Cortex of kidney (tissue), 1 donor: ENCODE measurements at places on chromosomes 16 and 17.

DNA sequence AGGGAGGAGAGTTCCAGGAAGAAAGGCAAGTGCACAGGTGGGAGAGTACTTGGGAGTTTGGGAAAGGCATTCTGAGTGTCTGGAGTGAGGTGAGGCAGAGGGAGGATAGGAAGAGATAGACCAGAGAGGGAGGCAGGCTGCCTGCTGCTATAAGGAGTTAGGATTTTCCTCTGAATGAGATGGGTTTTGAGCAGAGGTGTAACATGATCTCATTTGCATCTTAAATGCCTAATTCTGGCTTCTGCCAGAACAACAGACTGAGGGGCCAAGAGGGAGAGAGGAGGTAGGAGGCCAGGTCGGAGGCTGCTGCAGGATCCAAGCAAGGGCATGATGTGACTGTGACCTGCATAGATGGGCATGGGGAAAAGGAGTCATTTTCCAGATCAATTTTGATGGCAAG is 31.5 kb upstream of the IRX6 start:
- no peak for DNase-seq

- no peak for DNase-seq
These were observed 4.0 kb downstream of the AMFR start for GRCh38 chr16:56421313-56421712.

DNA sequence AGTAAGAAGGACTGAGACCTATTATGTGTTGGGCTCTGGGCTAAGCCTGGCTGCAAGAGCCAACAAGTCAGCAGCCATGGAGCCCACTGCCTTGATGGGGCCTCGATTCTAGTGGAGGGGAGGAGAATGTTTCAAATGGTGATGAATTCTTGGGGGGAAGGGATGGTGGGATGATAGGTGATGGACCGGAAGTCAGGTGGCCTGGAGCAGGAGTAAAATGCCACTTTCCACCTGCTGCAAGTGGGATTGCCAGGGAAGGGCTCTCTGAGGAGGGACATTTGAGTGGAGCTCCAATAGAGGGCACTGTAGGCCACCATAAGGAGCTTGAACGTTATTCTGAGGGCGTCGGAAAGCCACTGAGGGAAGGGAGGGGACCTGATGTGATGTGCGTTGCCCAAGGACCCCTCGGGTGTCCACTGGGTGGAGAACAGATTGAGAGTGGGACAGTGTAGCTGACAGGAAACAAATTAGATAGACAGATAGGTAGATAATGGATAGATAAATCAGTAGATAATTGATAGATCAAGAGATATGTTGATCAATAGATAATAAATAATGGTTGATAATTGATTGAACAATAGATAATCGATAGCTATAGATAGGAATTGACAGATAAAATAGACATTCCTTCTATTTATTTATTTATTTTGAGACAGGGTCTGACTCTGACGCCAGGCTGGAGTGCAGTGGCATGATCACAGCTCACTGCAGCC is 18.2 kb upstream of the NXPH3 start:
- no peak for DNase-seq

GRCh38 chr17:78408476-78409050 is 30.1 kb downstream of the PGS1 start:
- DNase-seq, result no peak

DNA sequence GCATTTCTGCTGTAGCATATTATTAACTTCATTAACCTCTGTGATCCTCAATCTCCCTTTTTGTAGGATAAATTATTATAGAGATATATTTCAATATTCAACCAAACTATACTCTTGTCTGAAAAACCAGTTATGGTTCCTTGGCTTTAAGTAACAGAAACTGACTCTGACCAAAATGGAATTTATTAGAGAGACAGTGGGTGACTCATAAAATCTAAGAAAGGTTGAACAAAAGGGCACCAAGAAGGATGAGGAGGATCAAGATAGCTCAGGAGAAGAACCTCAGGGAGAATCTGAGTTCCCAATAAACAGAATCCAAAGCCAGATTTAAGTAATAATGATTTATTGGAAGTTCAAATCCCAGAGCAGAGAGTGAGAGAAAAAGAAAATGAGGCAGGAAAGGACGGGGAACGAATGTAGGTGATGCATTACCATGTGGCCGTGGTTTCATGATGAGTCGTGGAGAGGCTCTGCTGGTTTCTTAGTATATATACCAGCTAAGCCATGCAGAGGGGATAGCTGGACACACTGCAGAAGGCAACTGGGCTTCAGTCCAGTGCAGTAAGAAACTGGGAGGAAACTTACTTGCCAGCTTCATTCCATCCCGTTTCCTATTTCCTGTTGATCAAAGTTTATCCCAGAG is 151.5 kb upstream of the GOT2 start:
- DNase-seq, result no peak

GRCh38 chr16:79069121-79069520 is 531.4 kb downstream of the MAF start:
- no peak for DNase-seq

GRCh38 chr16:55542459-55543082 is 23.9 kb upstream of the CAPNS2 start:
- DNase-seq, result no peak

DNA sequence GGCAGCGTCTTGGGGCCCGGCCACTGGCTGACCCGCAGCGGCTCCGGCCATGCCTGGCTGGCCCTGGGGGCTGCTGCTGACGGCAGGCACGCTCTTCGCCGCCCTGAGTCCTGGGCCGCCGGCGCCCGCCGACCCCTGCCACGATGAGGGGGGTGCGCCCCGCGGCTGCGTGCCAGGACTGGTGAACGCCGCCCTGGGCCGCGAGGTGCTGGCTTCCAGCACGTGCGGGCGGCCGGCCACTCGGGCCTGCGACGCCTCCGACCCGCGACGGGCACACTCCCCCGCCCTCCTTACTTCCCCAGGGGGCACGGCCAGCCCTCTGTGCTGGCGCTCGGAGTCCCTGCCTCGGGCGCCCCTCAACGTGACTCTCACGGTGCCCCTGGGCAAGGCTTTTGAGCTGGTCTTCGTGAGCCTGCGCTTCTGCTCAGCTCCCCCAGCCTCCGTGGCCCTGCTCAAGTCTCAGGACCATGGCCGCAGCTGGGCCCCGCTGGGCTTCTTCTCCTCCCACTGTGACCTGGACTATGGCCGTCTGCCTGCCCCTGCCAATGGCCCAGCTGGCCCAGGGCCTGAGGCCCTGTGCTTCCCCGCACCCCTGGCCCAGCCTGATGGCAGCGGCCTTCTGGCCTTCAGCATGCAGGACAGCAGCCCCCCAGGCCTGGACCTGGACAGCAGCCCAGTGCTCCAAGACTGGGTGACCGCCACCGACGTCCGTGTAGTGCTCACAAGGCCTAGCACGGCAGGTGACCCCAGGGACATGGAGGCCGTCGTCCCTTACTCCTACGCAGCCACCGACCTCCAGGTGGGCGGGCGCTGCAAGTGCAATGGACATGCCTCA is 773 bp downstream of the NTN3 start:
- DNase-seq, result no peak

- DNase-seq, result no peak
These were observed 108.2 kb downstream of the N4BP1 start for GRCh38 chr16:48501516-48502377.

DNA sequence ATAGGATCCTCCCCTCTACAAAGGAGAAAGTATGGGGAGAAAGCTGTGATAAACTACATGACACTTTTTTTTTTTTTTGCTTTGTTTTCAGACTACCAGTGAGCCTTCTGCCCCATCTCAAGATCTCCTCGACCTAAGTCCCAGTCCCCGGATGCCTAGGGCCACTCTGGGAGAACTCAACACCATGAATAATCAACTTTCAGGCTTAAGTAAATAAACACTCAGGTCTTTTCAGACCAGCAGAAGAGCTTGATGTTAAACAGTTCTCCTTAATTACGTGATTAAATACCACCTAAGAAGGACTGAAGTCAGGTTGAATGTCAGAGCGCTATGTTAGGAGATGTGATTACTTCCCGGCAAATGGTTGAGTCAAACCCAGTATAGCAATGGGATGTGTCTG is 31.4 kb downstream of the COX11 start:
- DNase-seq, result no peak

DNA sequence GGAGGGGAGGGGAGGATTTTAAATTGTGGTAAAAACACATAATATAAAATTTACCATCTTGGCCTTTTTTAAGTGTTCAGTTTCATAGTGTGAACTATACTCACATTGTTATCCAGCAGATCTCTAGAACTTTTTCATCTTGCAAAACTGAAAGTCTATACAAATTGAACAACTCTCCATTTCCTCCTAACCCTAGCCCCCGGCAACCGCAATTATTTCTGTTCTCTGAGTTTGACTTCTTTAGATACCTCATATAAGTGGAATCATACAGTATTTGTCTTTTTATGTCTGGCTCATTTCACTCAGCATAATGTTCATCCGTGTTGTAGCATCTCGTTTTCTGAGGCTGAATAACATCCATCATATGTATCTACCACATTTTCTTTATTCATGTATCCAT is 30.0 kb upstream of the MRTFB start:
- no peak for DNase-seq

GRCh38 chr17:28367641-28368305 is 2.3 kb downstream of the VTN start:
- DNase-seq, result no peak

DNA sequence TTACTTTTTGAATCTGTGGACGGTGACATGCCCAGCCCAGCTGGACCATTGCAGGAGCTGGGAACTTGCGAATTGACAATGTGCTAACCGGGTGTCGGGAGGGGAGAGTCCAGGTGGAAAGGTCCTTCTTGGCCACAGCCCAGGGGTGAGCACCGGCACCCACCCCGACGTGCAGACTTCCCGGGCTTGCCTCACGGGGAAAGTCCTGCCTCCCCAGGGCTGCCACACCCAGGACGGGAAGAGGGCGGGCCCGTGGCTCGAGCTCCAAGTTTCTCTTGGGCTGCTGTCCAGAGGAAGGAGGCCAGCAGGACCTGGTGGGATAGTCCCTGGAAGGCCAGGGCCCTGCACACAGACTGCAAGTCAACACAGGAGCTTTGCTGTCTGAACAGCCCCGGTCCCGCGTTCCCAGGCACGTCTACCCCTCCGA is 17.7 kb downstream of the CARD14 start:
- DNase-seq, result no peak

GRCh38 chr17:7742729-7743128 is 25.2 kb downstream of the DNAH2 start:
- no peak for DNase-seq
